ENCODE measurements at places on chromosomes 11 and 22.
A peak's percentile ranks its signal among the peaks of the same experiment; 100 is the strongest.

DNA sequence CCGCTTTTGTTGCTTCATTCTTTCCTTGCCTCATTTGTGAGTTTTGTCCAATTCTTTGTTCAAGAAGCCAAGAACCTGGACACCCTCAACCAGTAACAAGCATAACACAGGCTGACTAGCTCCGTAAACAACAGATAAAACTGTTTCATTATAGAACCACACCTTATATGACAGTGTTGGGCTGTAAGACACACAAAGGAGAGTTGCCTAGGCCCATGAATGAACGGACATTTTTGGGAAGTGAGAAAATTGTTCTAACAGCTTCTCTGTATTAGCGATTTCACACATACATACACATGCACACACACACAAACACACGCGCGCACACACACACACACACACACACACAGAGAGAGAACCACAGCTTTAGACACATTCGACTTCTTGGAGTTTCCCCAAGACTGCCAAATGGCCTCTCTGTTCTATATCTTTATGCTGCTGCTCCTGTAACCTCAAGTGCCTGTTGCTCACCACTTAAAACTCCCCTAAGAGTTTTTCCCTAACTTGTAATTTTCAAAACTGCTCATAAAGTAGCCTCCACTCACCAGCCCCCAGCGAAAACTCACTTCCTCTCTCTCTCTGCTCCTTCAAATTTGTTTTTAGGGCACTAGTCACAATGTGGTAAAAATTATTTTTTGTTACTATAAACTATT, 35.9 kb downstream of the CTSC start:
- no peak for DNase-seq

DNA sequence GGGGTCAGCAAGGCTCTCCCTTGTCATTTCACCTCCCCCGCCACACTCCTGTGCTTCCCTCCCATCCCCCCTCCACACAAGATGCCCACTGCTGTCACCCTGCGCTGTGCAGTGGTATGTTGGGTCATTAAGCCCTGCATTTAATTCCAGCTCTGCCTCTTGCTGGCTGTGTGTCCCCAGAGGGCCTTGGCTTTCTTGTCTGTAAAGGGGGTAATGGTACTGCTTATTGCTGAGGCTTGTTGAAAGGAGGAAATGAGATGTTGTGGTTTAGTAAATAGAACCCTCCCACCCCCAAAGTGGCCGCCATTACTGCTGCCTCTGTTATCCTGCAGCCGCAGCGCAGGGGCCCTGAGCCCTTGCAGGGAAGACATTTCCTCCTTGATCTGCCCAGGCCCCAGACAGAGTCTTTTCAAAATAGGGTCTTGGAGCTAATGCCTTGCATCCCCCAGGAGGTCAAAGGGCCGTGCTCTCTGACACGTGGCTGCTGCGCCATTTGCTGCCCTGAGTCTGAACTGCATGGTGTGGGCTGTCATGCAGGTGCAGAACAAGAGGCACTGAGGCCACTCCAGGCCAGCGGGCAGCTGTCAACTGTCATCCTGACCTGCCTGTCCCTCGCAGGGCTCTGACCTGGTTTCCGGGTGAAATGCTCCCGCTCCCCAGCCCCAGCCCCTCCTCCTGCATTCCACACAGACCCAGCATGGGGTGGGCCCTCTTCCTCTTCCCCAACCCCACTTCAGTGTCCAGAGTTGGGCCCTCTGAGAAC, 18.7 kb downstream of the PVALB start:
- DNase-seq: no peak

DNA sequence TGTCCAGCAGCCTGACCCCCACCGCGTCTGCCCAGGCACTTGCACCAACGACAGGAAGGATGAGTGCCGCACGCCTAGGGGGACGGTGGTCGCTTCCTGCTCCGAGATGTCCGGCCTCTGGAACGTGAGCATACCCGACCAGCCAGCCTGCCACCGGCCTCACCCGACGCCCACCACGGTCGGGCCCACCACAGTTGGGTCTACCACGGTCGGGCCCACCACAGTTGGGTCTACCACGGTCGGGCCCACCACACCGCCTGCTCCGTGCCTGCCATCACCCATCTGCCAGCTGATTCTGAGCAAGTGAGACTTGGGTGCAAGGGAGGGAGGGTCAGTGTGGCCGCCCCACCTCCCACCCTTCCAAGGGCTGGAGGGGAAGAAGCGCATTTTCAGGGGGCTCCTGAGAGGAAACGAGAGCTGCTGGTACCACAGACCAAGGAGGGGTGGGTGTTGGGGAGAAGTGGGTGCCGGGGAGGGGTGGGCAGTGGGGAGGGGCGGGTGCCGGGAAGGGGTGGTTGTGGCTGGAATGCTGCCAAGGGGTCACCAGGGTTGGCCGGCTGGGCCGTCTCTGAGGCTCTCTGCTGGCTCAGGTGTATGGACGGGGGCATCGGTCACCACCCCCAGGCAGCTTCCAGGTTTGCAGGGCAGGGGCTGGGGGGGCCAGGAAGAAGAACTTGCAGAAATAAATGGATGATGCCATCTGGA, 27.7 kb upstream of the MUC5B start:
- DNase-seq: no peak

- peak; percentile 47 for DNase-seq
Measured at GRCh38 chr11:96341211-96342013, 1.6 kb downstream of the MAML2 start.

DNA sequence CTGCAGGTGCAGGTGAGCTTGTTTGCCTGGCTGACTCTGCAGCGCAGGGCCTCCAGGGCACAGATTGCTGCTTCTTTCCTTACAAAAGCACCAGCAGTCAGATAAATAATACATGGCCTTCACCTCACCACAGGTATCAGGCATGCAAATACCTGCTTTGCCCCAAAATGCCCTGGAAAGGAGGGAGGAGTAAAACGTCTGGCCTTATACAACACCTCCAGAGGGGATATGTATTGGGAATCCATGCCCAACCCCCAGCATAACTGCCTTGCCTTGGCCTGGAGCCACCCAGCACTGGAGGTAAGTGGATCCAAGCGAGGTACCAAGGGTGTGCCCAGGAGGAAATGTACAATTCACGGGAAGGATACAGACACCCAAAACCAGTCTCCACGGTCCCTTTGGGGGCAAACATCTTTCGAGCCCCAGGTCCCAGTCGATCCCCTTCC, 860 bp downstream of the TMEM184B start:
- no peak for DNase-seq

- DNase-seq: no peak
Measured at GRCh38 chr11:69387409-69387885, 93.5 kb downstream of the MYEOV start.

DNA sequence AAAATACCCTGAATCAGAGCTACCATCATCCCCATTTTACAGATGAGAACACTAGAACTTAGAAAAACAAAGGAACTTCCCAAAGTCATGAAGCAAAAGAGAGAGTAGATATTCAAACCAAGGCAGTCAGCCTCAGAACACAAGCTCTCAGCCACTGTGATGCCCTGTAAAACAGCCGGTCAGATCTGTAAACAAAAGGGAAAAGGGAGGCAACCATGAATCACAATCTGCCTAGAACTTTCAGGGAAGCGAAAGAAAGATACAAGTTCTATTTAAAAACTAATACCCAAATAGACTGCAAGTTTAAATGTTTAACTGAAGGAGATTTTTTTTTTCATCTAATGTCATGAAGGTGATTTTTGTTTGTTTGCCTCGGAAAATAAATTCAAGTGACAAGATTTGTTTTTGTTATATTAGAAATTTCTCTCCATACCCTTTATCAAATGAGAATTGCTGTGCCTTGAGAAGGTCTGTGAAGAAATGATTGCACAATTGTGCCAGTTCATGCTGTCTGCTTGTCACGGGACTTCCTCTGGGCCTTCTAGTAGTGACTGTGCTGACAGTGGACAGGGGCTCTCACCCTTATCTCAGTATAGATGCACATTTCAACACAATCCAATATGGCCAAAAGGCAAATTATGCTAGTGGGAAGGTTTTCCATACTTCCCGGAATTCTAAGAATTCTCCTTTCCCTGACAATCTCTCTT, 11.7 kb downstream of the SAA1 start:
- no peak for DNase-seq

GRCh38 chr11:65236194-65237059, 25.3 kb upstream of the POLA2 start:
- DNase-seq: no peak

DNA sequence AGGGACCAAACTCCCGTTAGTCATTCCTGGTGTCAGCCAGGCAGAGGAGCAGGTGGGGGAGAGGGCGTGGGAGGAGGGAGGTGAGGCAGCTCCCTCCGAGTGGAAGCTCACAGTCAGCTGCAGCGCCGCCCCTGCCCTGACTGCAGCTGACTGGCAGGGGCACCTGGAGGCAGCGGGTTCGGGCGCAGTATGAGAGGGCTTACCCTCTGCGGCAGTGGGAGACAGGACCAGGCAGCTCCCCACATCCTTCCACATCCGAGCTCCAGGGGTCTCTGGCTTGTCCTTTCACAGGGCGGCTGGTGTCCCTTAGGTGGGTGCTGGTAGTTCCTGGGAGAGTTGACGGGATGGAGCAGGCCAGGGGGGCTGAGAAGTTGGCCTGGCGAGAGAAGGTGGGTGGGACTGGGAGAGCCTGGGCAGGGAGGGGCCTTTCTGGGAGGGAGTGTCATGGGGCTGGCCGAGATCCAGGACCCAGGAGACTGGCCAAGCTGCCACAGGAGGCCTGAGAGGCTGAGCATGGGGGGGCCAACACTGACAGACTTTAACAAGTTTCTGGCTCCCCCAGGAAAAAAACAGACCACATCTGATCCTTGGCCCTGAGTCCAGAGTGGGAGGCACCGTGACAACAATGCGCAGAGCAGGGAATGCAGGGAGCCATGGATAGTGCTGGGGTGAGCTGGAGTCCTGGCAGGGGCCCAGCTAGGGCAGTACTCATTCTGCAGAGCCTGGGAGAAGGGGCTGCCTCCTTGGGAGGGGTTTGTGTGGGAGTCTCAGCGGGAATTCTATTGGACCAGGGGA, 4.9 kb downstream of the ADORA2A start:
- DNase-seq: peak; percentile 84

GRCh38 chr11:46018651-46019050, 96.2 kb downstream of the LARGE2 start:
- DNase-seq: no peak

DNA sequence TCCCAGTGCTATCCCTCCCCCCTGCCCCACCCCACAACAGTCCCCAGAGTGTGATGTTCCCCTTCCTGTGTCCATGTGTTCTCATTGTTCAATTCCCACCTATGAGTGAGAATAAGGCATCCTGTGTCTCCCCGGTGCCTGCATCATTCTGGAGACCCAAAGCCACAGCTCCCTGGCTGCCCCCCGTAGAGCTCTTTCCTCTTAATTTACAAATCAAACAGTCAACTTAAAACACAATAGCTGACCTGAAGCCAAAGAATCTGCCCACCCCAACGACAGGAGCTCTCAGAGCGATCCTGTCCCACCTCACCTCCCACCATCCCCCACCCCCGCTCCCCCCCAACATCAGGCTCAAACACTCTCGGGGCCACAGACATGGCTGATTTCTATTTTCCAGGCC, 558.3 kb downstream of the BRD1 start:
- no peak for DNase-seq

GRCh38 chr11:9656864-9657263, 7.0 kb upstream of the SWAP70 start:
- DNase-seq: no peak

GRCh38 chr22:42500161-42500835, 19.3 kb downstream of the RRP7A start:
- peak; percentile 91 for DNase-seq

GRCh38 chr22:30523646-30524489, 18.4 kb upstream of the SEC14L4 start:
- no peak for DNase-seq

GRCh38 chr11:102453302-102453695, 734 bp upstream of the TMEM123 start:
- no peak for DNase-seq

DNA sequence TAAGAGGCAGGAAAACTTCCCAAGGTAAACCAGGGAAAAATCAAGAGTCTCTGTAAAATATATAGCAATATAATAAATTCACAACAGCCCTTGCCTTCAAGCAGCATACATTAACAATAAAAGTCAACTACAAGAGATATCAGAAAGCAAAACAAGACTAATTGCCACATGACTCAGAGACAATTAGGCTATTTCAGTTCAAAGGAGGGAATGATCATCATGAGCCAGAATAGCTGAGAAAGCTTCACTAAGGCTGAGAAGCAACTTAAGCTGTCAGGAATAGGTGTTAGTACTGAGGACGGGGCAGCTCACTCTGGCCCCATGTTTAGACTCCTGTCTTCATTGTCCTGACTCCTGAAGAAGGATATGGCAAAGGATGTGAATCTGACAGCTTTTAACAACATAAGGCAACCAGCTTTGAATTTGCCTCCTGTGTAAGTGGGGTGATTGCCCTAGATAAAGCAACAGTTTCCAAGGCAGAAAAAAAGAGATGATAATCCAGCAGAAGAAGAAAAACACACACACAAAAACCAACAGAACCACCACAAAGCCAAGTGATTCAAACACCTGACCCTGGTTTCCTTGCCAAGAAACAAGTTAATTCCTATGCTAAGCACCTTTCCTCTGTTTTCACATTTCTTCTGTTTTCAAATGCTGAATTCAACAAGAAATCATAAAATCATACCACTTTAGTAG, 60.8 kb downstream of the SIK3 start:
- DNase-seq: no peak

GRCh38 chr11:6745465-6746015, 26.2 kb downstream of the OR2AG2 start:
- no peak for DNase-seq

DNA sequence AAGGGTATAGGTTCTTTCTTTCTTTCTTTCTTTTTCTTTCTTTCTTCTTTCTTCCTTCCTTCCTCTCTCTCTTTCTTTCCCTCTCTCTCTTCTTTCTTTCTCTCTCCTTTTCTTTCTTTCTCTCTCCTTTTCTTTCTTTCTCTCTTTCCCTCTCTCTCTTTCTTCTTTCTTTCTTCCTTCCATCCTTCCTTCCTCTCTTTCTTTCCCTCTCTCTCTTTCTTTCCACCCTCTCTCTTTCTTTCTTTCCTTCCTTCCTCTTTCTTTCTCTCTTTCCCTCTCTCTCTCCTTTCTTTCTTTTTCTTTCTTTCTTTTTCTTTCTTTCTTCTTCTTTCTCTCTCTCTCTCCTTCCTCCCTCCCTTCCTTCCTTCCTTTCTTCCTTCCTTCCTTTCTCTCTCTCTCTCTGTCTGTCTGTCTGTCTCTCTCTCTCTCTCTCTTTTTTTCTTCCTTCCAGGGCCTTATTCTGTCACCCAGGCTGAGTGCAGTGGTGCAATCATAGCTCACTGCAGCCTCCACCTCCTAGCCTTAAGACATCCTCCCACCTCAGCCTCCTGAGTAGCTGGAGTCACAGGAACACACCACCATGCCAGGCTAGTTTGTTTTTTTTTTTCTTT, 26.8 kb downstream of the LIF start:
- DNase-seq: no peak

- no peak for DNase-seq
Measured at GRCh38 chr11:61736310-61736709, 16.1 kb upstream of the MYRF start.

- peak; percentile 36 for DNase-seq
Measured at GRCh38 chr11:46529095-46529905, 64.5 kb downstream of the AMBRA1 start.

GRCh38 chr11:133082841-133083488, 449.3 kb downstream of the OPCML start:
- peak; percentile 28 for DNase-seq
